Central memory CD4-positive, alpha-beta T cell (primary cell): ENCODE measurements at places on chromosomes 11 and 22.

GRCh38 chr11:45922425-45923082 is at the start of gene LARGE2:
Gene LARGE2, plus strand, starts transcription at chr11:45922656. Its CDS starts 227 bp downstream, at chr11:45922883.
- no peak for DNase-seq

DNA sequence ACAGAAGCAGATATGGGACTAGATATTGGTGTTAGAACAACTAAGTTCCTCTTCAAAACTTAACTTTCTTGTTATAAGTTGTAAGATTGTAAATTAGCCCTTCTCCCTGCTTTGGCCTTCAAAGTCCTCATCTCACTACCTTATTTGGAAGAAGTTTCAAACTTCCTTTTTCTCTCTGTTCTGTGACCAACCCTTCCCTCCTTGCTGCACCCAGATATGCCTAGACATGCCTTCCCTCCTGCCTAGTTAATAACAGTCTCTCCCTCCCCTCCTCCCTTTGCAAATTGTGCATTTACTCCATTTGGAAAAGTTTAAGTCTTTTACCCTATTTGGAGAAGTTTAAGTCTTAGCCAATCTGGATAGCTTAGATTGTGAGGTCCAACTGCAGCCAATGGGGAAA is 4.9 kb downstream of the OR52K2 start:
- DNase-seq: no peak

DNA sequence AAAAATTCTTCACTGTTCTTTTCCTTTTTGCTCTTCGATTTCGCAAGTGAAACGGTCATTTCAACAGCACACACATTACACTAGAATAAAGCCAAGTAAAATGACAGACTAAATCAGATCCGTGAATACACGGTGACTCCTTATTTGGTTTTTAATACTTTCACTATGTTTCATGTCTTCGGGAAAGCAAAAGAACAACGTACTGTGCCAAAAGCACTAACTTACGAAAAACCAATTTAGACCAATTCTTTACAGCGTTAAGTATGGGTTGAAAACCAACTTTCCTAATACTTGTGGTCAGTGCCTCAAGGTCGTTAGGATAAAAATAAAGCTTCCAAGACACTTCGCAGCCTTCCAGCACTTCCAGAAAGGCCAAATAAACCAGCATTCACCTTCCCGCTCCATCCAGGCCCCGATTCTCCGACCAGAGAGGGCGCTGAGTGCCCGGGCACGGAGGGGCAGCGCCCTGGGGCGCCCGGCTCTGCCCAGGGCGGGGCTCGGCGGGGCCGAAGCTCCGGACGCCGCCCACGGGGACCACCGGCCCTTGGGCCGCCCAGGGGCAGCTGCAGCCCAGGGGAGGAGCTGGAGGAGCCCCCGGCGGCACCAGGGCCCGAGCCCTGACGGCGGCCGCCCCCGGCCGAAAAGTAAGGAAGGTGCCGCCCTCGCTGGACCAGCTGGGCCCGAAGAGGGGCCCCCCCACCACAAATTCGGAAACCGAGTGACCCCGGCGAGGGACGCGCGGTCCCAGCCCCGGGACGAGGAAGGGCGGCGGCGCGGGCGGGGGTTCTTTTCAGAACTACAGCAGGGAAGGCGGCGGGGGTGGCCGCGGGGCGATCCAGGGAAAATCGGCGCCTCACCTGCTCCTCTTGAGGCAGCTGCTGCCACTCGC is 499 bp downstream of the ATL3 start:
- DNase-seq: peak; percentile 23

- no peak for DNase-seq
Observed at GRCh38 chr11:14612694-14613093, 30.9 kb upstream of the PDE3B start.

DNA sequence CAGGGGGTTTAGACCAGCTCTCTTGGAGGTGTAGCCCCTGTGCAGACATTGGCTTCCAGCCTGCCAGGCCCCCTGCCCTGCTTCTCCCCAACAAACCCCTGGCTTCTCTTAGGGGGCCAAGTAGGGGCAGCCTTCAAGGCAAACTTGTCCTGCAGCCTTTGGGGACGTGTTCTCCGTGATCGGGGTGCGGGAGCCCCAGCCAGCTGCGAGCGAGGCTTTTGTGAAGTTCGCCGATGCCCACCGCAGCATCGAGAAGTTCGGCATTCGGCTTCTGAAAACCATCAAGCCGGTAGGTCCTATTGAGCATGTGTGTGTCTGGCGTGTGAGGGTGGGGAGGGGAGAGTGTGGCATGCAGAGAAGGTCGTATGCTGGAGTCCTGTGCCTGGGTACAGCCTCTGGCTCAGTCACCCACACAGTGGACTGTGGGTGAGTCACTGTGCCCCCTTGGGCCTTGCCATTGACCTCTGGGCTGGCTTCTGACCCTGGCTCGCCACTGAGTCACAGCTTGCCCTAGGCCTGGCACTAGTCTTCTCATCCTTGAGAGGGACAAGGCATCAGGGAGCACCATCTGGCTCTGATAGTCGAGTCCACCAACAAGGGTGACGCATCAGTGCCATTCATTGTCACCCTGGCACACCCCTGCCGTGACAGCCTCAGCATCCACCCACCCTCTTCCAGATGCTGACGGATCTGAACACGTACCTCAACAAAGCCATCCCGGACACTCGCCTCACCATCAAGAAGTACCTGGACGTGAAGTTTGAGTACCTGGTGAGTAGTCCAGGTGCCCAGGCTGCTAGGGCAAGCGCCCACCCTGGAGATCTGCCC is 11.4 kb downstream of the SLC16A8 start:
- no peak for DNase-seq

GRCh38 chr11:8913961-8914660 is 3.1 kb downstream of the AKIP1 start:
- DNase-seq: peak; percentile 26

DNA sequence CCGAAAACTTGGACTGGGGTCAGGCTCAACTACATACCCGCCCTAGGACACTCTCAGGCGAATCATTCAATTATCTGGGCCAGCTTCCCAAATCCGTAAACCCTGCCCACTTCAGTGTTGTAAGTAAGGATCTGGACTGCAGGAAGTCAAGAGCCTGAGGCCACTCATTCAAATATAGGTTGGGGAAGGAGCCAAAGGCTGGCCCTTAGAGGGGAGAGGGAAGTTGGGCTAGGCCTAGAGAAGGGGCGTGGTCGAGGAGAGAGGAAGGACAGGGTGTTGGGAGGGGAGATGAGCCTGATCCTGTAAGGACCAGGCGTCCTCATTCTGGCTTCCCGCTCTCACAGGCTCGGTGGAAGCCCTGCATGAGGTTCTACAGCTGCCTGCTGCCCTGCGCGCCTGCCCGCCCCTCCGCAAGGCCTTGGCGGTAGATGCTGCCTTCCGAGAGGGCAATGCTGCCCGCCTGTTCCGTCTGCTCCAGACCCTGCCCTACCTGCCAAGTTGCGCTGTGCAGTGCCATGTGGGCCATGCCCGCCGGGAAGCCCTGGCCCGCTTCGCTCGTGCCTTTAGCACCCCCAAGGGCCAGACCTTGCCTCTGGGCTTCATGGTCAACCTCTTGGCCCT is 3.0 kb downstream of the SAC3D1 start:
- no peak for DNase-seq

- DNase-seq: no peak
Observed at GRCh38 chr11:11409224-11409623, 56.2 kb upstream of the CSNK2A3 start.

DNA sequence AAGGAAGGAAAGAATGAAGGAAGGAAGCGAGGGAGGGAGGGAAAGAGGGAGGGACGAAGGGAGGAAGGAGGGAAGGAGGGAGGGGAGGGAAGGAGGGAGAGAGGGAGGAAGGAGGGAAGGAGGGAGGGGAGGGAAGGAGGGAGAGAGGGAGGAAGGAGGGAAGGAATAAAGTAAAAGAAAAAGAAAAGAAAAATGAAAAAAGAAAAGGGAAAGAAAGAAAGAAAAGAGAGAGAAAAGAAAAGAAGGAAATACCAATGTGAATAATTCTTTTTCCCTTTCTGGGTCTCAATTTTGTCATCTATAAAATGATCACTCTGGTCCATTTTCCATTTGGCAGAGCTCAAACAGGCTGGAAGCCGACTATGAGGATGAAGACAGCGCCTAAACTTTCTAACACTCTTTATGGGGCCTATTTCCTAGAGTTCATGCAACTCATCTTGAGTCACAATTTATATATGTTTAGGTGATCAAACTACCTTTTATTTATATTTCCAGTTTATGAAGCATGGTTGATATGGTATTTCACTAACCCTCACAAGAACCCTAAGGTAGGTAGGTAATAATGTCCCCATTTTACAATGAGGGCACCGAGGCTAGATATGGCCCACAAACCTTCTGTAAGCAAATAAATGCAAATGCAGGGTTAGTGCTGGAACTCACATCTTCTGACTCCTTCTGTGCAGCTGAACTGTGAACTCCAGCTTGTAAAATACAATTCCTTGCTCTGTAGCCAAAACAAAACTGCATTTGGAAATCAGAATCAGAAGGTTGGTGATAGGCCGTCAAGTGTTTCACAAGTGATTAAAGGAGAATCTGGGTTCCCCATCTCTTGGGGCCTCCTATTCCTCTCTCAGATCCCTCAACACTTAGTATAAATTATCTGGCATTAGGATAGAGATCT is 434.3 kb downstream of the ETS1 start:
- no peak for DNase-seq

DNA sequence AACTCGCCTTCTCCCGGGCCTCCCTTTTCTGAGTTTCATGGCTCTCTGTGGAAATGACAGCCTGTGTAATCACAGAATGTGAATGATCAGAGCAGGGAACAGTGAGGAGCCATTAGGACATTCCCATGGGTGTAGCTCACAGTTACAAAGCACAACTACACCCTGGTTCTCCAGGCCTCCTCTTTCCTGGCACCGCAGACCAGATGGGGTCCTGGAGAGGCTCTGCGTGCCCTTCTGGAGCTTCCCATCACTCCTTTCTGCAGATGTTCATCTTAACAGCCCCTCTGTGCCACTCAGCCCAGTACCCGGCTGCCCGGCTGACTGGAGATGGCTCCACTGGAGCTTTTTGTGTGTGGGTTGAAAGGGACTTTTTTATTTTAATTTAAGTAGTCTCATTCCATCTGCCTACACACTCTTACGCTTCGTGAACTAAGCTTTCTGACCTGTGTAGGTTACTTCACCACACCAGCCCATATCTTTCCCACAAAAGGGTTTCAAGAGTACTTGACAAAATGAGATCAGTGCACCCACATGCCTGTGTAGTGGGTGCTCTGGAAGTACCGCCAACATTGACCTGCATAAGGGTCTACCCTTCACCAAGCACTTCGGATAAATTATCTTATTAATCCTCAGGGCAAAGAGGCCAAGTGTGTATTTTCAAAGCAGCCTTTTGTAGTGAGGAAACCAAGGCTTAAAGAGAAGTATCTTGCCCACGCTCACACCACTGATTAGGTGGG is 29.8 kb downstream of the SREBF2 start:
- DNase-seq: no peak

DNA sequence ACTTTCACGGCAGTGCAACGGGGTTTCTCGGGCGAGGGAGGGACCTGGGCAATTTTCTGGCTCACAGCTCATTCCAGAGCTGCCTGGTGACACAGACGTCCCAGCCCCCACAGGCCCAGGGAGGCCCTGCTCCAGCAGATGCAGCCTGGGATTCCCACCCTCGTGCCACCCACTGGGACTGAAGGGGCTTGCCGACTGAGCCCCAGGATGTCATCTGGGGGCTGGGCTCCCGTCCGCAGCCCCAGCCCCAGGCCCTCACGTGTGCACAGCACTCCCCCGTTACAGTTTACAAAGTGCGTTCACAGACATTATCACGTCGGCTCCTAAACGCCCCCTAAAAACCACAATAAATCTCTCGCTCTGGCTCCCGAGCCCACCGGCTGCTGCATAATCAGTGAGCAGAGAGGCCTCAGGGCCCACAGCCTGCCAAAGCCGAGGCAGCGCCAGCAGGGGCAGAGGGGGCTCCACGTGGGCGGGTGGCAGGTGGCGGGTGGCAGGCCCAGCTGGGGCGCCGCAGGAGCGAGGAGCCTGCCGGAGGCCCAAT is 76.9 kb upstream of the TCF20 start:
- DNase-seq: no peak

GRCh38 chr11:114890038-114890437 is 211.7 kb downstream of the NXPE2 start:
- no peak for DNase-seq

DNA sequence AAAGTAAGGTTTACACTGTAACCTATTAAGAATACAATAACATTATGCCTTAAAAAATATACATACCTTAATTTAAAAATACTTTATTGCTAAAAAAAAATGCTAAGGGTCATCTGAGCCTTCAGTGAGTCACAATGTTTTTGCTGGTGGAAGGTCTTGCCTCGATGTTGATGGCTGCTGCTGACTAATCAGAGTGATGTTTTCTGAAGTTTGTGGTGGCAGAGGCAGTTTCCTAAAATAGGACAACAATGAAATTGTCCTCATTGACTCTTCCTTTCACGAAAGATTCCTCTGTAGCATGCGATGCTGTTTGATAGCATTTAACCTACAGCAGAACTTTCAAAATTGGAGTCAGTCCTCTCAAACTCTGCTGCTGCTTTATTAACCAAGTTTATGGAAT is 97.6 kb downstream of the FAT3 start:
- no peak for DNase-seq

GRCh38 chr11:130219148-130219547 is 59.6 kb downstream of the ST14 start:
- DNase-seq: no peak
